ENCODE measurements at places on chromosomes 4 and X. TPM values are rescaled to one million over a fixed set of nuclear protein-coding genes. Genes with fewer than 3 reads are reported as not detected.

The GPRIN3 gene
- total RNA-seq = 0.73 TPM

The SUPT20HL2 gene
- not detected for total RNA-seq

The PQBP1 gene
- 43.2 TPM for total RNA-seq

The TMEM255A gene
- total RNA-seq = 0.25 TPM

The TIMM8A gene
- total RNA-seq = 23.9 TPM

The ARHGEF6 gene
- total RNA-seq = 2.8 TPM

The C4orf51 gene
- not detected for total RNA-seq

The IQCM gene
- total RNA-seq = not detected

The SSX7 gene
- total RNA-seq = not detected

The FGFRL1 gene
- total RNA-seq = 60.1 TPM

The TMPRSS11D gene
- not detected for total RNA-seq

- no peaks in the 10 kb centered on the region for H3K36me3 ChIP-seq
- H3K27me3 ChIP-seq = no peaks in the 10 kb centered on the region
- DNase-seq = no peak
- H3K4me1 ChIP-seq = no peaks in the 10 kb centered on the region
- no peak overlapping the region for H3K27ac ChIP-seq
Measured at GRCh38 chrX:39301036-39301435, 499.8 kb downstream of the MID1IP1 start.

DNA sequence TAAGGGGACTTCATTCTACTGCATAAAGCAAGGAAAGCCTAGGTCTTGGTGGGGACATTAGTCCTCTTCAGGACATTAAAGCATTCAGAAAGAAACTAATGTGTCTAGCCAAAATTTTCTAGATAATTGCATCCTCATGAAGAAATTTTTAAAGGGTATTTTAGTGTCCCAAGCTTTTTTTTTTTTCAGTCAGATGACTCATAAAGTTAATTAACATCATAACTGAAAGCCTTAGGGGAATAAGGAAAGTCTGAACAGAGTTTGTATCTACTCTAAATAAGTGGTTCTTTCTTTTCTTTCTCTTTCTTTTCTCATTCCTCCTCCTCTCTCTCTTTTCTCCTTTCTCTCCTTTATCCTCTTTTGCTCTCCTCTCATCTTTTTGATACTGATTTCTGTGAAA, 202.4 kb downstream of the ADAMTS3 start:
- no peak overlapping the region for H3K4me3 ChIP-seq
- H3K36me3 ChIP-seq = no peaks in the 10 kb centered on the region
- no peak overlapping the region for H3K27ac ChIP-seq
- no peaks in the 10 kb centered on the region for H3K4me1 ChIP-seq
- DNase-seq = no peak

DNA sequence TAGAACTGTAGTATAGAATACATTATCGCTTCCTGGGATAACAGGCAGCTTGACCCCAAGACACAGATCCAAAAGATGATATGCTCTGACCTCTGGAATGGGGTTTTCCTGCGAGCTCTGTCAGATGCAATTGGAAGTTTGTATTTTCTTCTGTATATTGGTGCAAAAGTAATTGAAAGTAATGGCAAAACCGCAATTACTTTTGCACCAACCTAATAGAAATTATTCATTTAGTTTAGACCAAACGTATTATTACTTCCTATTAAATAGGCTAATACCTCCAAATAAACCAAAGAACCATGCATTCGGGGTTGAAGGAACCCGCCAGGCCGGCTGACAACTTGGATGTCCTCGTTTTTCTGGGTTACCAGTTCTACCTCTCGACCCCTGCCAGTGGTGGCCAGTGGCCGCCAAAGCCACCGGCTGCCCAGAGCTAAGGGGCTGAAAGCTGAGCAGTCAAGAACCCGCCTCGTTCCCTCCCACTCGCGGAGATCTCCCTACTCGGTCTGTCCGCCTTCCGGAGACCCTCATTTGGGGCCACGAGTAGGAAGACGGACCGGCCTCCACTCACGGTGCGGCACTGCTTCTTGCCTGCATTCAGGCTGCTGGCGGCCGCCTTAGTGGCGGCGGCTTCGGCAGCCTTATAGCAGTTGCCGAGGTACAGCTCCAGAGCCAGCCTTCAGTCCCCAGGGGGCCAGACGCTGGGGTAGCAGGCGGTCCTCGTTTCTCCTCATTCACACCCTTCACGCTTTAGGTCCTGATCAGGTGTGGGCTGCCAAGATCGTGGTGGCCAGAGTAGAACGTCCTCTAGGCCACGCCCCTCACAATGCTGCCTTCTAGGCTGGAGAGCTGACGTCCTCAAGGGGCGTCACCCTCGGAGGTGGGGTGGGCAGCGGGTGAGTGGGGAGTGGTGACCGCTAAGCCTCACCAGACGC, 121.9 kb downstream of the RBMX2 start:
- no peak overlapping the region for H3K27ac ChIP-seq
- no peaks in the 10 kb centered on the region for H3K27me3 ChIP-seq
- DNase-seq = no peak

- H3K36me3 ChIP-seq = no peaks in the 10 kb centered on the region
- H3K27ac ChIP-seq = no peak overlapping the region
- no peaks in the 10 kb centered on the region for H3K27me3 ChIP-seq
- no peak overlapping the region for H3K4me3 ChIP-seq
Measured at GRCh38 chrX:39356119-39356807, 555.0 kb downstream of the MID1IP1 start.

- H3K4me3 ChIP-seq = no peak overlapping the region
- H3K4me1 ChIP-seq = no peaks in the 10 kb centered on the region
Measured at GRCh38 chr4:15390494-15390893, 37.3 kb upstream of the C1QTNF7 start.

DNA sequence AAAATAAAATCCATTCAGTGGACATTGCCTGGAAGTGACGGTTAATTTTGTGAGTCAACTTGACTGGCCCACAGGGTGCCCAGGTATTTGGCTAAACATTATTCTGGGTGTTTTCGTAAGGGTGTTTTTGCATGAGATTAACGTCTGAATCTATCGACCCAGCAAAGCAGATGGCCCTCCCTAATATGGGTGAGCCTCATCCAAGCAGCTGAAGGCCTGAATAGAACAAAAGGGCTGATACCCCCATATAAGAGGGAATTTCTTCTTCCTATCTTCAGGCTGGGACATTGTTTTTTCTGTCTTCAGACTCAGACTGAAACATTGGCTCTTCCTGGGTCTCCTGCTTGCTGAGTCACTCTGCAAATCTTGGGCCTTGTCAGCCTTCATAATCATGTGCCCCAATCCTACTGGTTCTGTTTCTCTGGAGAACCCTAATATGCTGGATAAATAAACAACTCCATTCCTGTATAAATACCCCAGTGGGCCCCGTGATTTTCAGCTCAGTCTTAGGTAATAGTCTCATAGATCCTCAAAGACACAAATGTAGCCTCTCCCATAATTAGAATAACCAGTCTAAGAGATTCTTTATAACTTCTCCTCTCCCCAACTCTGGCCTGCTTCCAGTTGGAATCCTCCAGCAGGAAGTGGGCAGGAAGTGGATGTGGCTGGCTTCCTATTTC, 33.1 kb upstream of the DDX3X start:
- H3K4me3 ChIP-seq = no peak overlapping the region
- no peaks in the 10 kb centered on the region for H3K27me3 ChIP-seq
- no peak overlapping the region for H3K27ac ChIP-seq

- H3K36me3 ChIP-seq = no peaks in the 10 kb centered on the region
- DNase-seq = no peak
- no peak overlapping the region for H3K4me3 ChIP-seq
- no peaks in the 10 kb centered on the region for H3K27me3 ChIP-seq
Measured at GRCh38 chrX:70016513-70016912, 33.2 kb downstream of the AWAT2 start.

- H3K27ac ChIP-seq = no peak overlapping the region
- no peaks in the 10 kb centered on the region for H3K4me1 ChIP-seq
- H3K27me3 ChIP-seq = no peaks in the 10 kb centered on the region
- H3K4me3 ChIP-seq = no peak overlapping the region
- no peak for DNase-seq
Measured at GRCh38 chr4:82201805-82202641, 171.8 kb downstream of the HNRNPD start.

DNA sequence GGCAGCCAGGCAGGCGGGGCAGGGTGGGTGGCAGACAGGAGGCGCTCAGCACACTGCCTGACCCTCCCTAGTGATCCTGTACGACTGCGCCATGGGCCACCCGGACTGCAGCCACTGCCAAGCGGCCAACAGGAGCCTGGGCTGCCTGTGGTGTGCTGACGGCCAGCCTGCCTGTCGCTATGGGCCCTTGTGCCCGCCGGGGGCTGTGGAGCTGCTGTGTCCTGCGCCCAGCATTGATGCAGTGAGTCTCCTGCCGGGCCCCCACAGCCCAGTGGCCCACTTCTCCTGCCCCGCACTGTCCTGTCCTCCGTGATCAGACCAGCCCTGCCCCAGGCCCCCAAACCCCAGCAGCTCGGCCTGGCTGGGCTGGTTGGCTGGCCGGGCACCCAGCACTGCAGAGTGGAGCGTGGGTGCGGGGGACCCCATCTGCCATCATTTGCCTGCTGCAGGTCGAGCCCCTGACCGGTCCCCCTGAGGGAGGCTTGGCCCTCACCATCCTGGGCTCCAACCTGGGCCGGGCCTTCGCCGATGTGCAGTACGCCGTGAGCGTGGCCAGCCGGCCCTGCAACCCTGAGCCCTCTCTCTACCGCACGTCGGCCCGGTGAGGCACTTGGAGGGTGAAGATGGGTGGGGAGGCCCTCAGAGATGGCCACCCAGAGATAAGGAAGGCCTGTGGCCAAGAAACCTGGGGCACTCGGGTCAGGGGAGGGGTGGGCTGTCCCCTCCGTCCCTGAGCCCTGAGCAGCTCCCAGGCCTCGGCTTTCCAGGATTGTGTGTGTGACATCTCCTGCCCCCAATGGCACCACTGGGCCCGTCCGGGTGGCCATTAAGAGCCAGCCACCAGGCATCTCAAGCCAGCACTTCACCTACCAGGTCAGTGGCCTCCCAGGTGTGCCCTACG, 7.6 kb downstream of the PLXNB3 start:
- no peak overlapping the region for H3K27ac ChIP-seq
- no peak overlapping the region for H3K4me3 ChIP-seq
- no peaks in the 10 kb centered on the region for H3K4me1 ChIP-seq
- no peaks in the 10 kb centered on the region for H3K27me3 ChIP-seq

DNA sequence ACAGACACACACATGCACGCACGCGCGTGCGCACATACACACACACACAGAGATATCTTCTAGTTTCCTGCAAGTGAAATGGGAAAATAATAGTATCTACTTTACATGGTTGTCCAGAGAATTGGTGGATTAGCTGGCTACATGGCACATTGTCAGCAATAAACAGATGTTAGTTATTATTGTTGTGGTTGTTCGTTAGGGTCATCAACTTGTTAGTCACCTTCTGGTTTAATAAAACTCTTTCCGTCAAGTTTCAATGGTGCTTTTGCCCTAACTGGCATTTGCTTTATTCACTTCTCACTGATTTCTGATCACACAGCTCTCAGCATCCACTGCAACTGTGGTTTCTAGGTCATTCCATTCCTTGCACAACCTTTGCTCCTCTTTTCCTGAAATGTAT, 25.4 kb upstream of the RASL11B start:
- H3K36me3 ChIP-seq = no peaks in the 10 kb centered on the region
- H3K4me1 ChIP-seq = no peaks in the 10 kb centered on the region
- H3K4me3 ChIP-seq = no peak overlapping the region
- DNase-seq = no peak
- H3K27ac ChIP-seq = no peak overlapping the region
- H3K27me3 ChIP-seq = no peaks in the 10 kb centered on the region

DNA sequence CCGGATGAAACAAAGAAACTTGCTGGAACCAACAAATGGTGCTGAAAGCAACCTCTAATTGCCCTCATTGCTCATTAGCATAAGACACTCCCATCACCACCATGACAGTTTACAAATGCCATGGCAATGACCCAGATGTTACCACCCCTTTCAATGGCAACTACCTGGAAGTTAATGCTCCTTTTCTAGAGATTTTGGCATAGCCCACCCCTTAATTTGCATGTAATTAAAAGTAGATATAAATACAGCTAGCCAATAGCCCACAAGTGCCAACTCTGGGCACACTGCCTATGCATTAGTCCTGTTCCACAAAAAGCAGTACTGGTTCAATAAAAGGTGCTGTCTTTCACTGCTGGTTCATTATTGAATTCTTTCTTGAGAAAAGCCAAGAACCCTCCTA, 410.3 kb upstream of the PPP1R2C start:
- H3K4me3 ChIP-seq = no peak overlapping the region
- H3K27ac ChIP-seq = no peak overlapping the region
- H3K36me3 ChIP-seq = no peaks in the 10 kb centered on the region
- no peaks in the 10 kb centered on the region for H3K4me1 ChIP-seq
- DNase-seq = no peak

DNA sequence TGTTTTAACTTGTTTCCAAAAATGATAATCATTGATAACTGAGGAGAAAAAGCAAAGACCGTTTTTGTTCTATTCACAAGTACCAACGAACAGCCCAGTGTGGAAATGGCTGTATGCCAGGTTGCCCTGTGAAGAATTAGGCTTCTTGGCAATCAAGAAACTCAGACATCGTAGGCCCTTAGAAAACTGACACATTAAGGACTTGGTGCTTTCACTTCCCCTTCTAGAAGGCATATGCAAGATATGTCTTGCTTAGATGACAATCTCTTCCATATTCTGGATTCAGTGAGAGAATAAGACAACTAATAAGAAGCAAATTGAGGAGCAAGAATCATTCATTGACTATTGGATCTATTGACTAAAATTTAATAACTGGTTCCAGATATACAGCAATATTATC, 56.6 kb downstream of the ANAPC10 start:
- no peaks in the 10 kb centered on the region for H3K36me3 ChIP-seq
- no peak overlapping the region for H3K27ac ChIP-seq
- no peaks in the 10 kb centered on the region for H3K27me3 ChIP-seq
- DNase-seq = no peak
- no peaks in the 10 kb centered on the region for H3K4me1 ChIP-seq

DNA sequence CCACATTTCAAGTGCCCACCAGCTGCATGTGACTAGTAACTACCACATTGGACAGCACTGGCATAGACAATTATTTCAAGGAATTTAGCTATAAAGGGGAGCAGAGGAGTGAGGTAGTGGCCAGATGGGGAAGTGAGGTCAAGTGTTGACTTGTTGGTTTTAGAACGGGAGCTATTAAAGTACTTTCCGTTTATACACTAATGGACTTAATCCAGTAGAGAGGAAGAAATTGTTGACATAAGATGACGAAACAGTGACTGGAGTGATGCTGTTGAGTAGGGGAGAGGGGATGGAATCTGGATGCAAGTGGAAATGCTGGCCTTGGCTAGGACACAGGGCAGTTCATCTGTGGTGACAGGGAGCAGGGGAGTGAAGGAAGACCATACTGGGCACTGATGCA, 154.4 kb downstream of the AMMECR1 start:
- no peak overlapping the region for H3K27ac ChIP-seq
- H3K27me3 ChIP-seq = no peaks in the 10 kb centered on the region
- no peaks in the 10 kb centered on the region for H3K4me1 ChIP-seq
- H3K4me3 ChIP-seq = no peak overlapping the region
- DNase-seq = no peak
- no peaks in the 10 kb centered on the region for H3K36me3 ChIP-seq

GRCh38 chr4:42148425-42148824, 4.0 kb downstream of the BEND4 start:
- DNase-seq = no peak
- H3K4me1 ChIP-seq = no peaks in the 10 kb centered on the region
- no peak overlapping the region for H3K27ac ChIP-seq
- peaks cover 11% of the 10 kb centered on the region for H3K27me3 ChIP-seq

GRCh38 chrX:33725535-33726210, 406.4 kb downstream of the FAM47A start:
- no peak overlapping the region for H3K4me3 ChIP-seq
- H3K27ac ChIP-seq = no peak overlapping the region
- no peaks in the 10 kb centered on the region for H3K36me3 ChIP-seq
- H3K4me1 ChIP-seq = no peaks in the 10 kb centered on the region
- no peak for DNase-seq

Data from right lobe of liver (tissue), 6 donors.